ENCODE measurements at places on chromosomes 12 and 14. TPM values are rescaled to one million over a fixed set of nuclear protein-coding genes. Genes with fewer than 3 reads are reported as not detected.

DNA sequence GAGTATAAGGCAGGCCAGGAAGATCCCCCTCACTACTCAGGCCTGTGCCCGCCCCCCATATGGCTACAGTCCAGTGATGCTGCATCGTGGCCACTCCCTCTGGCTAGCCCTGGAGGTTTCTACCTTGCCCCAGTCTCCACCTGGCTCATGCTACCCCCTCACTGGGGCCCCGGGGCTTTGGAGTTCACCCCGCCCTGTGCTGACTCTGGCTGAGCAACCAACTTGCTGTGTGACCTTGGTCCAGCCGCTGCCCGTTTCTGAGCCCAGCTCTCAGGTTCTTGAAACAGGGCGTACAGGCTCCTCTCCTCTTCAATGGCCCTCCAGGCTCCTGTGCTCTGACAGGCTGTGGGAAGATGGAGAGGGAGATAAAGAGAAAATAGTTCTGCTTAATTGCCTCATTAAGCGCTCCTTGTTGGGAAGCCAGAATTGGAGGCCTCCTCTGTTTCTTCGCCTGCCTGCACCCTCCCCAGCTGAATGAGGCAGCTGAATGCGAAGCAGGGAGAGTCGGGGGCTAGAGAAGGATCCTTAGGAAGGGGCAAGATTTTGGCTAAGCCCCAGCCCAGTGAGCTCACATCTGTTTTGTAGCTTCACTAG is 138.2 kb upstream of the NCOR2 start:
- no peak overlapping the region for H3K27ac ChIP-seq
- no peak for DNase-seq
- H3K27me3 ChIP-seq: no peaks in the 10 kb centered on the region
- H3K4me3 ChIP-seq: no peak overlapping the region
- H3K36me3 ChIP-seq: no peaks in the 10 kb centered on the region

The CD4 gene
- total RNA-seq: 2.2 TPM

- H3K4me3 ChIP-seq: peak overlapping the region; percentile 65
- peaks cover 13% of the 10 kb centered on the region for H3K4me1 ChIP-seq
- H3K27ac ChIP-seq: no peak overlapping the region
- peaks cover 3% of the 10 kb centered on the region for H3K36me3 ChIP-seq
- no peak for DNase-seq
These were observed 429 bp upstream of the PLEKHA5 start for GRCh38 chr12:19129122-19129485.

DNA sequence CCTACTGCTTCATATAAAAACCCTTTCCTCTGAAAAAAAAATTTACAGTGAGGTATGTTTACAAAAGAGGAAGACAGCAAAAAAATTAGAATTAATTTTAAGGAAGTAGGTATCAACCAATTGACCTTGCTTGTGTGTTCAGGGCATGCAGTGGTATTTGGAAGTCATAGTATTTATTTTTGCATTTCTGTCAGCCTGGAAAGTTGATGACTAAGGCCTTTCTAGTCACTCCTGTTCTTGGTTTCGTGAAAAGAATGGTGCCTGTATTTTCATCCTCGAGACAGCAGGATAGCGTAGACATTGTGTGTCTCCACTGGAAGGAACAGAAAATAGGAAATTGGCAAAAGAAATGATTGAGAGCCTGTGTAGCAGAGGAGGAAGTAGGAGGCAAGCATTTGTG is 24.5 kb downstream of the SLC16A7 start:
- no peaks in the 10 kb centered on the region for H3K27me3 ChIP-seq
- peaks cover 9% of the 10 kb centered on the region for H3K36me3 ChIP-seq
- H3K4me1 ChIP-seq: peaks cover 54% of the 10 kb centered on the region
- DNase-seq: no peak

DNA sequence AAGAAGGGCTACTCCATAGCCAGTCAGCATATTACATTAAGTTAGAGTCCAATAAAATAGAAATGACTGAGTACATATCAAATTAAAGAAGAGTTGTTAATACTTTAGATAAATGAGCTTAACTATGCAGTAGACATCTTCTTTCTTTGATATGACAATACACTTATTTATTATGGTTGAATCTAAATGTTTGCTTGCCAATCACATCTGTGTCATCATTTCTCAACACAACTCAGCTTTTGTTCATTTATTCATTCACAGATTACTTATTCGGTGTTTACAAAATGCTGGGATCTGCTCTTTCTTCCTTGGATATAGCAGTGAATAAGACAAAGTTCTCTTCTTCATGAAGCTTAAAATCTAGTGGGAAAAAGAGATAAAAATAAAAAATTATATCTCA is 614.6 kb upstream of the ATP2B1 start:
- no peak for DNase-seq
- no peak overlapping the region for H3K4me3 ChIP-seq
- no peak overlapping the region for H3K27ac ChIP-seq
- no peaks in the 10 kb centered on the region for H3K36me3 ChIP-seq
- no peaks in the 10 kb centered on the region for H3K27me3 ChIP-seq

GRCh38 chr12:123533672-123534643 is at the start of gene RILPL1:
Gene RILPL1 (minus strand): TSS chr12:123533719. CDS start chr12:123533482, 237 bp downstream.
- H3K36me3 ChIP-seq: no peaks in the 10 kb centered on the region
- H3K27ac ChIP-seq: no peak within 1 kb of the TSS
- H3K4me3 ChIP-seq: peak within 1 kb of the TSS; percentile 80

All from activated naive CD8-positive, alpha-beta T cell treated with anti-CD3 and anti-CD28 coated beads for 36 hours (primary cell).